Progenitor cell of endocrine pancreas (in vitro differentiated cells): ENCODE measurements at places on chromosomes 5 and 9. TPM values are rescaled to one million over a fixed set of nuclear protein-coding genes. Genes with fewer than 3 reads are reported as not detected.

Gene CPLANE1
- 29.4 and 31.2 TPM in 2 replicates for total RNA-seq

Gene SUSD3
- total RNA-seq, result 0.43 and 1.2 TPM in 2 replicates

Gene SOHLH1
- total RNA-seq, result not detected in 2 replicates

Gene LCN15
- not detected in 2 replicates for total RNA-seq

Gene PDZD2
- total RNA-seq, result 2.4 and 3.1 TPM in 2 replicates

Gene DMGDH
- 0.75 and 0.84 TPM in 2 replicates for total RNA-seq

Gene CAMK2A
- not detected in 2 replicates for total RNA-seq

Gene ABO
- 9.3 and 10.3 TPM in 2 replicates for total RNA-seq

Gene LNPEP
- 24.2 and 25.6 TPM in 2 replicates for total RNA-seq

Gene LCN1
- not detected in 2 replicates for total RNA-seq
